ENCODE measurements at places on chromosomes 6 and 20.

DNA sequence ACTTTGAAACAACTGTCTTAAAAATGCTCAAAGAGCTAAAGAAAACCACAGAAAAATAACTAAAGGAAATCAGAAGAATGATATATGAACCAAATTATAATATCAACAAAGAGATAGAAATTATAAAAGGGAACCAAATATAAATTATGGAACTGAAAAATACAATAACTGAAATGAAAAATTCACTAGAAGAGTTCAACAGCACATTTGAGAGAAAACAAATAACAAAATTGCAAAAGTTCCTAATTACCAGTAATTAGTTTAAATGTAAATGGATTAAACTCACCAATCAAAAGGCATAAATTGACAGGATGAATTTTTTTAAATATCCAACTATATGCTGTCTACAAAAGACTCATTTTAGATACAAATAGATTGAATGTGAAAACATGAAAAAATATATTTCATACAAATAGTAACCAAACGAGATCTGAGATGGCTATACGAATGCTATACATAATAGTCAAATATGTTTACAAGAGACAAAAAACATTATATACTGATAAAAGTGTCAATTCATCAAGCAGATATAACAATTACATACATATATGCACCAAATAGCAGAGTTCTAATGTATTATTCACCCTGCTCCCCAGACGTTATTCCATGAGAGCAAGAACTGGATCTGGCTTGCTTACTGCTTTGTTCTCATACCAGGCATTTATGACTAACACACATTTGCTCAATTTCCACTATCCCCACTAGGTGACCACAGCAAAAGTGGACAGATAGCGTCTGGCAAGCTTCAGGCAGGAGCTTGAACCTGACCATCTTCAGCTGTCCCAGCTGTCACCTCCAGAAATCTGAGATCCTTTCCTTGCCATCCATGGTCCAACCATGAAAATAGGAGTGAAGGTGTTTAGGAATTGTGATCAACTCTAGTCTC is 72.4 kb upstream of the SIRPA start:
- DNase-seq, result no peak

GRCh38 chr6:11585426-11586016 is 48.0 kb downstream of the TMEM170B start:
- no peak for DNase-seq

- no peak for DNase-seq
Measured at GRCh38 chr20:62831854-62832211, 15.0 kb downstream of the COL9A3 start.

GRCh38 chr20:1786486-1786885 is 108.7 kb upstream of the SIRPA start:
- DNase-seq, result no peak

GRCh38 chr20:22341508-22341907 is 242.9 kb downstream of the FOXA2 start:
- no peak for DNase-seq

- no peak for DNase-seq
Measured at GRCh38 chr20:46291401-46291800, 16.9 kb downstream of the CDH22 start.

DNA sequence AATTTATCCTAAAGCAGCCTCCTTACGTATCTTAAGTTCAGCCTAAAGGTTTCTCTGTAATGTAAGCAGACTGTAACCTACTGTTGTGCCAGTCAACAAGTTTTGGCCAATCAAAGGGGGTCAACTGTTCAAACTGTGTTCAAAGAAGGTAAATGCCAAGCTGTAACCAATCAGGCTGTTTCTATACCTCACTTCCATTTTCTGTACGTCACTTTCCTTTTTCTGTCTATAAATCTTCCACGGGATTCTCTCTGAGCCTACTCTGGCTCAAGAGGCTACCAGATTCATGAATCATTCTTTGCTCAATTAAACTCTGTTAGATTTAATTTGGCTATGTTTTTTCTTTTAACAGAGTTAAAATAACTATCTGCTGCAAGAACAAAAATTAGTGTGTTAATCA is 5.1 kb upstream of the CALHM6 start:
- no peak for DNase-seq

DNA sequence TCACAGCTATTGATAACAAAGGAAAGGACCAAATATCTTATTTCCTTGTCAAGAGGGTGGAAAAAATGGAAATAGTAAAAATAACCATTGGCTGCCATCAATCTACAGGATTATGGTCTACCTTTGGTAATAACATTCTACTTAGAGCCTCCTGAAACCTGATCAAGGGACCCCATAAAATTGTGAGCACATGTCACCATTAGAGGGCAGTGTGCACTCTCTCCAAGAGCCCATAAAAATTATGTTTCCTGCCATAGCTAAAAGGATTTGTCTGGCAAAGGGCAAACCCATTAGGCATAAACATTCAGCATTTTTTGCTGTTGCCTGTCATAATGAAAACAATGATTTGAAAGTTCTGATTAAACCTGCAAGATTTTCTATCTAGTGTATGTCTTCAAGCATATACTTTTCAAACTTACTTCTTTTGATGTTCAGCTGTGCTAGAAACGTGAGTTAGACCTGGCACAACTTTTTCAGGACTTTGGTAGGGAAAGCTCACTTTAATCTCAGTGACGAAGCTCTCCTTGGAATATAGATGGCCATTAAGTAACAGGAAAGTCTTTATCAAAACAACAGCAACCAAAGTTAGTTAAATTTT is 120.7 kb upstream of the ZFP64 start:
- peak; percentile 27 for DNase-seq

DNA sequence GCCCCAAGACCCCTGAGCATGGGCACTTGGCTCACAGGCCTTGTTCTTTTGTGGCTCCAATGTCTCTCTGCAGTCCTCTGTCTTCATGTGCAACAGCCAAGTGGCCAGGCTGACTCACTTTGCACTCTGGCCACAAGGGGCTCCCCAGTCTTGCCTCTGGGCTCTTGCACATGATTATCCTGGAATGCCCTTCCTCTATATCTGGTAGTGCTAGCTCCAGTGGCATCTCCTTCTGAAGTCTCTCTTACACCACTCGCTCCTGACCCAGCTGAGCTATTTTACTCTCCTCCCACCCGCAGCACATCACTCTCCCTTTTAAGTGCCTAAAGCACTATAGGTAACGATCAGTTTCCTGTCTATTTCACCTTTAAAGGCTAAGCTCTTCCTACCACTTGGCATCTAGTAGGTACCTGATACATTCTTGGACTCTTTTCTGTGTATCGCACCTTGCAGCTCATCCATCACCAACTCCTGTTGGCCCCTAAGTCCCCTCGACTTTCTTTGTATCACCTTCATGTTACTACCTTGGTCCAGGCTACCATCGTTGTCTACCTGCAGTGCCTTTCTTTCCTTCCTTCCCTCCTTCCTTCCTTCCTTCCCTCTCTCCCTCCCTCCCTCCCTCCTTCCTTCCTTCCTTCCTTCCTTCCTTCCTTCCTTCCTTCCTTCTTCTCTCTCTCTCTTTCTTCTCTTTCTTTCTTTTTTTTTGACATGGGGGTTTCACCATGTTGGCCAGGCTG is 211.9 kb upstream of the RNF24 start:
- no peak for DNase-seq

GRCh38 chr6:158211273-158212055 is 43.3 kb downstream of the GTF2H5 start:
- no peak for DNase-seq

- no peak for DNase-seq
Measured at GRCh38 chr20:8960241-8960640, 108.6 kb upstream of the PLCB4 start.

DNA sequence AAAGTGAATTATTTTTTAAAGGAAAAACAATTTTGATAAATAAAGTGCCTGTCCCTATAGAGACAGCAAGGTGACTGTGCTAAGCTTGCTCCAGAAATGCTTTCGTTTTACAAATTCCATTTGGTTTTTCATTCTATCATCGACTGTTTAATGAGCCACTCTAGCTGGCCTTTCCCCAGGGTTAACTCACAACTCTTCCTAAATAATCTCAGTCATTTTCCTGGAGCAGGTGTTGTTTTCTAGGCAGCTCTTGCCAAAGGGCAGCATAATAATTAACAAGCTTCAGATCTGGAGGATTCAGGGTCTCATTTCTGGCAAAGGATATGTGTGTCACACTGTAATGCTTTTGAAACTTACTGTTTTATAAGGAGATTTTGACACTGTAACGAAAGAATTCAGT is 184.2 kb downstream of the KHDC1L start:
- no peak for DNase-seq

- DNase-seq, result no peak
Measured at GRCh38 chr6:111677249-111677990, 71.7 kb upstream of the TRAF3IP2 start.

DNA sequence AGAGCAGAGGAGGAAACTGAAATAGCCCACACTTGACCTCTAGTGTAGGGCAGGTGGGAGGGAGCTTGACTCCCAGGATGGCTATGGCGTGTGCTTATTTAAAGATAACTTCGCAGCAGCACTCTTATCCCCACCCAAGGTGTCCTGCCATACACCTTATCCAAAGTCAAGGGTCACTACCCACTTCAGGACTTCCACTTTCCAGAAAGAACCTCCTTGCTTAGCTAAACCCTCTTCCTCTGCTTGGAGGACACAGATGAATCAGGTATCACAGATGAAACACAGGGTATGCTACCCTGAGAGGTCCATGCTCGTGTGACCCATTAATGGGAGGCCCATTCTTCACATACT is 2.3 kb downstream of the RIN2 start:
- no peak for DNase-seq

DNA sequence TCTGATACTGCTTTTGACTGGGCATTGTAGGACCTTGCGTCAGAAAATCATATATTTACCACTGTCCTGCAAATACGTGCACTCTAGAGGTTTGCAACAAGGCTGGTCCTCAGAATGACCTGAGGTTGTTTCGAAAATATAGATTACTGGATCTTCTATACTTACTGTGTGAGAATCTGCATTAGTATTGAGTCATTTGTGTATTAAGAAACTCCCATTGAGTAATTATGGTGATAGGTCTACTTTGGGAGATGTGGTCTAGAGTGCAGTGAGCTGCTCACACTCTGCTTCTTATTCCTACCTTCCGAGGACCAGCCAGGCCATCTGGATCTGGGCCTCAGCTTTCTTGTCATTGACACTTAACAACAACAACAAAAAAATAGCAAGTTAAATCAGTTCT is 9.6 kb downstream of the KLHL32 start:
- no peak for DNase-seq

GRCh38 chr6:138245751-138246150 is 27.5 kb upstream of the PBOV1 start:
- DNase-seq, result no peak

GRCh38 chr6:98044151-98044561 is 761.1 kb upstream of the MMS22L start:
- no peak for DNase-seq

DNA sequence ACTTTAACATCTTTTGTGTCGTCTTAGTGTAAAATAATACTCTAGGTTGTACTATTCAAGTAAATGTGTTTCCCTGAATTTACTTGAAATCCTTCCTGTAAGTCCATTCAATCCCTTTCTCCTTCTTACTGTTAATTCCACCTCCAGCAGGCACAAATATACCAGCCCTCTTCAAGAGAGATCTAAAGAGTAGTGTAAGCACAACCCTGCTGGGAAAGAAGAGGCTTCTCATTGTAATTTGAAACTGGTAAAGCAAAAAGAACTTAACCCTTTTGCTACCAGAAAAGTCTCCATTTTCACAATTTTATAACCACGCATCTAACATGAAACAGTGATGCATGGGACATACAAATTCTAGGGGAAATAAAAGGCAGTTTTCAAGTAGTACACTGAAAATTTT is at the start of gene BMP5:
Gene BMP5 (minus strand): TSS at position 191 of the 400 bp plus-strand sequence. CDS start 725 bp downstream, outside the sequence.
- no peak for DNase-seq

- DNase-seq, result no peak
Measured at GRCh38 chr6:16252686-16253299, 14.4 kb downstream of the GMPR start.

- no peak for DNase-seq
Measured at GRCh38 chr6:139920027-139920775, 545.8 kb upstream of the CITED2 start.

DNA sequence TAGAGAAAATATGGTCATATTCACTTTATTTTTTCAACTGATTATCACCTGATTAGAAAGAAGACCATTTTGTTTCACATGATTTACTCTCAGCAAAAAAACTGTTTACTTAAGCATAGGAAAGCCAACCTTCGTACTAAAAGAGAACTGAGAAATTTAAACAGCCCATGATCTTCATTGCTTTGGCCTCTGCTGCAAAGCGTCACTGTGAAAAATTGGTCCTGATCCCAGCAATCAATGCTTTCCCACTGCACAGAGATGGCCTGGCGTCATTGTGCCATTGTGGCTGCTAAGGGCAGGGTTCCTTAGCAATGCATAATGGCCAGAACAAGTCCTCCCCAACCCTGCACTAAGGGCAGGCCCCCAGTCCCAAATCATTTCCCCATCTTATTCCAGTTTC is 19.9 kb upstream of the THEMIS start:
- DNase-seq, result no peak

GRCh38 chr6:146209942-146210341 is 181.1 kb downstream of the GRM1 start:
- DNase-seq, result no peak

DNA sequence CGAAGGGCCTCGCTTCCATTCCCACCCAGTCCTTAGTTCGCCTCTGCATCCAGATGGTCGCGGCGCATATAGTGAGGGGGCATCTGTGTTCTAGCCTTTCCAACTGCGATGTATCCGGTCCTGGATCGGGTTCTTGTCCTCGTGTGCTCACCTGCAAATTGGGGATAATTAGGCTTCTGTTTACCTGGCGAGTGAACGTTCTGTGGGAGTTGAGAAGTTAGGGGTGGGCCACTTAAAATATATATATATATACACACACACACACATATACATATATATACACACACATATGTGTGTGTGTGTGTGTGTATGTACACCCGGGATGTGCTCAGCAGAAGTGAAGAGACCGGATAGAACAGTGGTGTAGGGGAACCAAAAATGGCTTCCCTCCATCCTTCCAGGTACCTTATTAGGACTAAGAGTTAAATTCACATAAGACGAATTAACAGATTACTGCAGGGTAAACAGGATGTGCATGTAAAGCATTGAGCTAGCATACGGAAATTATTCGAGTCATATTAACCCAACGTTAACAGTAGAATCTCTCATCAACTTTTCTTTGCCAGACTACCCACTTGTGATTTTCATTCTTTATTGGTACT is 537 bp downstream of the CSTF1 start:
- DNase-seq, result no peak

DNA sequence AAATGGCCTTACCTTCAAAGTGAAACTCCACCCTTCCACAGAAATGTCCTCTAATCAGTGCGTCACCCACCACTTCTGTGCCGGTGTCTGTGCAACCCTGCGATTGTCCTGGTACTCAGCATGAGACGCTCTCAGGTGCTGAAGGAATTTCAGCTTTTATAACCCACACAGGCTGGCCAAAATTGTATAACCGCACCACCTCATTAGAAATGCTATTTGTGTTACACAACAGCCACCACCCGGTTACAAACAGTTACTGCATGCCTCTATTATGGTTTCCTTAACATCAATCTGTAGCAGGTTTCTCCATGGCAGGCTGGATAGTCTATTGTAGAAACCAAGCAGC is 51.5 kb downstream of the SLC23A2 start:
- DNase-seq, result no peak

DNA sequence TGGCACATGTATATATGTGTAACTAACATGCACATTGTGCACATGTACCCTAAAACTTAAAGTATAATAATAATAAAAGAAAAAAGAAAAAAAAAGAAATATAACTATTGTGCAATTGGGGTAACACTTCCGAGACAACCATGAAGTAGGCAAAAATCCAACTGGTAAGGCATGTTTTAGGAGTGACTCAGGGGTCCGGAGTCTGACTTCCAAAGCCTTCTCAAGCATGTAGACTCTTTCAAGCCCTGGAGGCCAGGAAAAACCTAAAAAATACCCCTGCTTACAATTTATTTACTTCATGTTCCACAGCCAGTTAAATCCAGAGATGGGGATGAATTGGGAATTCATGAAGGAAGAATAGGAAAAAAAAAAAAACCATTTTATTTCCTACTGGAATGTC is 161.3 kb upstream of the PHACTR1 start:
- no peak for DNase-seq

All from stimulated activated CD4-positive, alpha-beta T cell treated with anti-CD3 and anti-CD28 coated beads, Interleukin-4, amount 100 ng/mL, for 48 hours (primary cell).